OCI-LY7 (cell line): ENCODE measurements at places on chromosomes 2 and 18. TPM values are rescaled to one million over a fixed set of nuclear protein-coding genes. Genes with fewer than 3 reads are reported as not detected.

PROKR1 gene
- total RNA-seq: not detected in 2 replicates

DNA sequence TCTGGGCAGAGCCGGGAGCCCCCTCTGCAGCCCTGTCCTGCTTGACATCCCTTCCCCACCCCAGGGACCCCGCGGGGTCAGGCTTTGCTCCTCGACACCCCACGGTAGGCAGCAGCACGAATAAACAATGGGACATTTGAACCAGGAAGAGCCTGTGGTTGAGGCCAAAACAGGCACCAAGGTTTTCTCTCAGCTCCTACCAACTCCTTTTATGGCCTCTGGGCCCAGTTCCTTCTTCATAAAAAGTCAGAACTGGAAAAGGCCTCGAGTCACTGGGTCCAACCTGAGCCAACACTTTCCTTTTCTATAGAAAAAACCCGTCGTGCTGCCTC lies 20.6 kb downstream of the TEX44 start:
- no peak for DNase-seq

CLIP4 gene
- total RNA-seq: not detected in 2 replicates

DNA sequence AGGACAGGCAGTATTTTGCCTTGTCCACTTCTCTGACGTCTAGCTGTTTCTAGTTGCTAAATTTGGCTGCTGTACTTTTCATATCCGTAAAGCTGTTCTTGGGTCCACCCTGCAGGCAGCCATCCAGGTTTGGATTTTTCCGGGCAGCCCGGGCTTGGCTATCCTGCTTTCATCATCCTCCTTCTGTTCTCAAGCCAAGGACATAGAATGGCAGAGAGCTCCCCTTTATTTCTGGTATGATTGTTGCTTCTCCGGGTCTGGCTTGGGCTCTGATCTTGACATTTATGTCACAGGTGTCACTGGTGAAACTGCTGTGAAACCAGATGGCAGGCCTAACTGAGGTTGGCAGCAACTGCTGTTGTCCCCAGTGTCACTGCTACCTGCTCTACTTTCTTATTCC lies 35.5 kb downstream of the SCN2A start:
- no peak for DNase-seq

DNA sequence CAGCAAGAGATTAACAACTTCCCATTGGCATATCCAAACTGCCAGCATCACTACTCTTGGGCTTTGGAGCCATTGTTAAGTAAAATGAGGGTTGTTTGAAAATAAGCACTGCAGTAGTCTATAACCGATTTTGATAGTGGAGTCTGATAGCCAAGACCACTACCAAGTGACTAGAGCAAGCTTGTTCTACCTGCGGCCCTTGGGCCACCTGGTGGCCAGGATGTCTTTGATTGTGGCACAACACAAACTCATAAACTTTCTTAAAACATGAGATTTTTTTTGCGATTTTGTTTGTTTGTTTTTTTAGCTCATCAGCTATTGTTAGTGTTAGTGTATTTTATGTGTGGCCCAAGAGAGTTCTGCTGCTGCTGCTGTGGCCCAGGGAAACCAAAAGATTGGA lies 11.0 kb downstream of the UBE2E3 start:
- DNase-seq: no peak

DNA sequence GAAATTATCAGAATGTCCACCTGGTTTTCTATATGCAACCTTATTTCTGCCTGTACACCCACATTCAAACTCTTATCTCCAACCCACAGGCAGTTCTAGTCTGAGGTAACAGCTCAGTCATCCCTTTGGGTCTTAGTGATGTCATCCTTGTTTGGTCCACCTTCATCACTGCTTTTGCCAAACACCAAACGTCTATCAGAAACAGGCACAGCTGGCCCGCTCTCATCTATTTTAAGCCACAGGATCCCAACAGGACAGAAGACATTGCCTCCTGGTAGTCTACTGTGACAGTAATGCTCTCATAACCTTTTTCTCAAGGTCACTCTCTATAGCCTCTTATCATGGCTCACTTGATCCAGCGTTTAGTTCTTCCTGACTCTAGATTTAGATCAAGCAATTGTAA lies 99.0 kb upstream of the CHAC2 start:
- DNase-seq: no peak
